ENCODE measurements at places on chromosomes 5 and 9.

GRCh38 chr9:112037281-112038016 is 137.6 kb downstream of the SUSD1 start:
- peak; percentile 87 for DNase-seq

DNA sequence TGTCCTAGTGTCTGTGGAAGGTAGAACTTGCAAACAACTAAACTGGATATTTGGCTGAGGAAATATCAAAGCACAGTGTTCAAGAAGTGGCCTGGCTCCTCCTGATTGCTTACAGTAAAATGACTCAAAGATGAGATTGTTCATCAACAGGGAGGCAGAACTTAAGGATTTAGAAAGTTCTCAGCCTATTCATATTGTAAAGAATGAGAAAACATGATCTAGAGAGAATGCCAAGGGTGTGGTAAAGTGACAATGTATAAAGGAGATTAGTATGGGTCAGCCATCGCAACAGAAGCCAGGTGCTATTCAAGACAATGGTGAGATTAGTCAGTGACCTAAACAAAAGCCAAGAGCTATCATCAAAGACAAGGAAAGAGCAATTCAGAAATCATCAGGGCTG is 372.3 kb downstream of the SPOCK1 start:
- DNase-seq: no peak

GRCh38 chr9:133341369-133342068 is 5.5 kb upstream of the SURF6 start:
- no peak for DNase-seq

DNA sequence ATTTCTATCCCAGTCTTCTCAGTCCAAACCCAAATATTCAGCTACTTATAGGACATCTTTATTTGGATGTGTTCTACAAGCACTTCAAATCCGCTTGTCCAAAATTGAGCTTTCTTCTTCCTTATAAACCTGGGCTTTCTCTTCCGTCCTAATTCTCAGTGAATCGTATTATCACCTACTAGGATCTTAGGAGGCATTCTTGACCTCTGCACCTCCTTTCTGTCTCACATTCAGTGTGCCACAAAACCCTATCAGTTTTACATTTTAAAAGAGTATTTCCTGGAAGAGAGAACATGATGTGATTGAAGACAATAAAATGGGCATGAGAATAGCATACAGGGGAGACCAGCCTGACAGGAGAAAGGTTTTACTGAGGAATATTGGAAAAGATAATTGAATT is 16.8 kb upstream of the GNE start:
- no peak for DNase-seq

DNA sequence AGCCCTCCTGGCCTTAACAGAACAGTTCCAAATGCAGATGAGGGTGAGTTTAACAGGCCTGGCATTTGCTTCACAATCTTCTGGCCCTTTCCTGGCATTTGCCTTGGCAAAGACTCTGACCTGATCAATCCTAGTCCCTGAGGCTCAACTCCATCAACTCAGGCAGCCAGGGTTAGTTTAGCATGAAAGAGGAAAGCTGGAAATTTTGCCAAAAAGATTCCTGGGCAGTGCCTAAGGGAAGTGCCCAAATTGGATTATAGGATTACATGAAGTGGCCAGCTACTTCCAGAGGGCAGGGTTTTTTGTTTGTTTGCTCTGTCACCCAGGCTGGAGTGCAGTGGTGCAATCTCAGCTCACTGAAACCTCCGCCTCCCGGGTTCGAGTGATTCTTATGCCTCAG is 36.8 kb downstream of the PCDHAC2 start:
- no peak for DNase-seq

DNA sequence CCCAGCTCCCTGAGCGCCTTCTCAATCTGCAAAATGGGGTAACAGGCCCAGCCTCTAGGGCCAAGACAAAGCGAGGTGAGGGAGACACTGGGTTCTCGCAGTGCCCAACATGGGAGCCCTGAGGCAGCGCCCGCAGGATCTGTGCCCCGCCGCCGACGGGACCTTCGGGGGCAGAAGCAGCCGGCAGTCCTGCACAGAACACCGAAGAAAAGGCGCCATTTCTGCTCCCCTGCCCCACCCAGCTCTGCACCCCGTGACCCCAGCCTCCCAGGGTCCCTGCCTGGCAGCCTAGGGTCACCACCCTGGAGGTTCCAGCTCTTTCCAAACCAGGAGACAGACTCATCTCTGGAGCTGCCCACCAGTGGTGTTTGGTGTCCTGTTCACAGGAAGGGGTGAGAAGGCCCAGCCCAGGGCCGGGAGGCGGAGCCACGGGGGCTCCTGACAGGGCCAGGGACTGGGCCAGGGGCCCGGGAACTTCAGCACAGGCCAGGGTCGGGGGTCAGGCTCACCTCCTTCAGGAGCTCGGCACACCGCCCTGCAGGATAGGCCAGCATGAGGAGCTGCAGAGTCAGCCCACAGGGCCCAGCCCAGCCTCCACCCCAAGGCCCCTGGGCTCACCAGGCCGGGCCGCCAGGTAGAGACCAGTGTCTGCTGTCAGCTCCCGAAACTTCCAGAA is 3.3 kb downstream of the LCN8 start:
- DNase-seq: no peak

- DNase-seq: no peak
Observed at GRCh38 chr9:76176171-76176570, 218.1 kb downstream of the RFK start.

- DNase-seq: no peak
Observed at GRCh38 chr9:137396227-137396626, 26.7 kb downstream of the EXD3 start.
